Right renal cortex interstitium (tissue), 3 donors: ENCODE measurements at places on chromosomes 16 and 17. TPM values are rescaled to one million over a fixed set of nuclear protein-coding genes. Genes with fewer than 3 reads are reported as not detected.
A peak's percentile ranks its signal among the peaks of the same experiment; 100 is the strongest.

Gene TERB1
- polyA plus RNA-seq: not detected

Gene CD300H
- not detected for polyA plus RNA-seq

Gene CD300LB
- polyA plus RNA-seq: 0.25 TPM

Gene C17orf107
- polyA plus RNA-seq: 1.2 TPM

Gene KRTAP9-2
- polyA plus RNA-seq: not detected

Gene RBFOX1
- polyA plus RNA-seq: 1.7 TPM

Gene RASL10B
- polyA plus RNA-seq: 11.2 TPM

Gene CTRB2
- not detected for polyA plus RNA-seq

Gene MRPS23
- polyA plus RNA-seq: 60.3 TPM

DNA sequence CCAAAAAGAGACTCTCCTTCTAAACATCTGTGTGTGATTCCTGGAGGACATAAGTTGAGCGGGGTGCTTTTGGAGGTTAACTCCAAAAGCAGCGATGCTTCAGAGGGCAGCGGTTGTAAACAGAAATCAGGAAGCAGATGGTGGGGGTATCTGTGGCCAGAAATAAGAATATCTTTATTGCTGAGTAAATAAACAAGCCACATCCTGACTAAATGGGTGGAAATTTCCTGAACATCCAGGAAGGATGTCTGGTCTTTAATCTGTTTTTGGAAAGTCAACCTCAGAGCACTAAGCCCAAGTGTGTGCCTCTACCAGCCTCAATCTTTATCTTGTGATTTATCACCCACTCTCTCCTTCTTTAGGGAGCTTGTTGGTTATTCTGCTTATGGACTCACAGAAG lies 123.3 kb downstream of the CDH13 start:
- no peak for DNase-seq

DNA sequence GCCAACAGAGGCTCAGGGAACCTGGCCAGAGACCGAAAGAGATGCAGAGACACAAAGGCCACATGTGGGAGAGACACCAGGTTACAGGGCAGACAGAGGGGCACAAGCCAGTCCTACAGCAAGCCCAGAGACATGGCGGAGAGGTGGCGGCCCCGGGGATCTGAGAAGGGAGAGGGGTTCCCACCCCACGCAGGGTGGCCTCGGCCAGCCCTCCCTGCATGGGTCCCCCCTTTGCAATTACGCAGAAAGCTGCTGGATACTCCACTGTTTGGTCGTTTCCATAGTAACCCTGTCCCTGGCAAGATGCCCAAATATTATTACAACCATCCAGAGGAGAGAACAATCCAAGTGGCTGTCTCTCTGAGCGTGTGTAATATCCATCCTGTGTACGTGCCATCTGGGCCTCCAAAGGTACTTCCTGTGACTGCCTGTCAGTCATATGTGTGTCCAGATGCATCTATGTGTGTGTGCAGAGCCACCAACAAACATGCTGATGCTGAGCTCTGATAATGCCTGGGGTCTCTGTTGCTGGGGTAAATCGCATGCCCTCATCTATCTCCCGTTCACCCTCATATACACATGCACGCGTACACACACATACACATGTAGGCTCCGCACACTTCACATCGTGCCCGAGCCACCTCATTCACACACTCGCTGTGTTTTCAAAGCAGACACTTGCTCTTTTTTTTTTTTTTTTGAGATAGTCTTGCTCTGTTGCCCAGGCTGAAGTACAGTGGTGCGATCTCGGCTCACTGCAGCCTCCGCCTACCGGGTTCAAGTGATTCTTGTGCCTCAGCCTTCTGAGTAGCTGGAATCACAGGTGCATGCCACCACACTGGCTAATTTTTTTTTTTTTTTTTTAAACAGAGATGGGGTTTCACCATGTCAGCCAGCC lies 5.5 kb downstream of the PCGF2 start:
- no peak for DNase-seq

DNA sequence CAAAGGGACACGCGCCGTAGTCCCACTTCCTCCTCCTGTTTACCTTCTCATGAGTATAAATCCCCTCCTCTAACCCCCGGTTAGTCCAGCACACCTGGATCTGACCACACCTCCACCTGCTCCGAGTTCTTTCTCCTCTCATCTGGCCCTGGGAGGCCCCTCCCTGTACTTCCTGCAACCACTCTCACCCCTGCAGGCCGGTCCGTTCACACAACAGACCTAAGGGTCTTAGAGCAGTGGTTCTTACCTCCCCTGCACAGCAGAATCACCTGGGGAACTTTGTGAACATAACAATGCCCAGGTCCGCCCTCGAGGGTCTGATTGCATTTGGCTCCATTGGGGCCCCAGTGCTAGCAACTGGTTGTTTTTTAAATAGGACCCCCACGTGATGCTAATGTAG lies 24.8 kb downstream of the TMEM114 start:
- DNase-seq: no peak

GRCh38 chr17:76575570-76575969 lies 10.1 kb downstream of the ST6GALNAC2 start:
- no peak for DNase-seq

DNA sequence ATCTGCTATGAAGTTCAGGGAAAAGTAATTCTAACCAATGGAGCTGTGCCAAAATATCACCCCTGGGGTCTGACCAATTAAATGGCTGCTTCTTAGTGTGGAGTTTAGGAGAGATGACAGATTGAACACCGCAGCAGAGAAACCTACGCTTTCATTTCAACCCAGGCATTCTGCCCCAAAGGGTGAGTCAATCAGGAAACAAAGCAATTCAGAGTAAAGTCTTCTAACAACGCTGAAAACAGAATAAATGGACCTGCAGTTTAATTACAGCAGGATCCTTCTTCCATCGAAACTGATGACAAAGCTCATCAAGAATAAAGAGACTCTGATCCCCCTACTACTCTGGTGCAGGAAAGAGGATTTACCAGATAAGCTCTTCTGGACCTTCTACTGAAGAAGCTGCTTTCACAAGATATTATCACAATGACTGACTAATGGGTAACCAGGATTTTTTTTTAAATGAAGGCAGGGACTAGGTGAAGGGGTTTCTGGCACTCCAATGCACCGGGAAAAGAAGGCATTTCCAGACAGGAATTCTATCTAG lies 16.7 kb downstream of the RFFL start:
- DNase-seq: no peak

DNA sequence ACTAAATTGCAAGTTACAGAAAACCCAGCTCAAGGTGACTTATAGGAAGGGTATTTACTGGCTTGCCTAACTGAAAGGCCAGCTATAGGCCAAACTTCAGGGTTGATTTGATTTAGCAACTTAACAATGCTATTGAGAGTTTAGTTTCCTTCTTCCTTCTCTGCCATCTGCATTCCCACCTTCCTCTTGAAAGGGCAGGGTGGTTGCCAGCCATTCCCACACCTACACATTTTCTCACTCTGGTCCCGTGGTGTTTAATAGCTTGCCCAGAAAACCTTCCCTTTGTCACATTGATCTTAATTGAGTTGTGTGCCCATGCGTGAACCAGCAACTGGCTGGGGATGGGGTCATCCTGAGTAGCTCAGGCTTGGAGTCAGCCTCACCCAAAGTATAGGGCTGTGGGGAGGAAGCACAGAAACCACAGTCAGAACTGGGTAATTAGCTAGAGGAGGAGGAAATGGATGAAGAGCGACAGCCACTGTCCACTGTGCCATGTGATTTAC lies 194.7 kb downstream of the SPECC1 start:
- DNase-seq: no peak

- DNase-seq: no peak
Observed at GRCh38 chr16:69509125-69509524, 56.6 kb upstream of the NFAT5 start.

DNA sequence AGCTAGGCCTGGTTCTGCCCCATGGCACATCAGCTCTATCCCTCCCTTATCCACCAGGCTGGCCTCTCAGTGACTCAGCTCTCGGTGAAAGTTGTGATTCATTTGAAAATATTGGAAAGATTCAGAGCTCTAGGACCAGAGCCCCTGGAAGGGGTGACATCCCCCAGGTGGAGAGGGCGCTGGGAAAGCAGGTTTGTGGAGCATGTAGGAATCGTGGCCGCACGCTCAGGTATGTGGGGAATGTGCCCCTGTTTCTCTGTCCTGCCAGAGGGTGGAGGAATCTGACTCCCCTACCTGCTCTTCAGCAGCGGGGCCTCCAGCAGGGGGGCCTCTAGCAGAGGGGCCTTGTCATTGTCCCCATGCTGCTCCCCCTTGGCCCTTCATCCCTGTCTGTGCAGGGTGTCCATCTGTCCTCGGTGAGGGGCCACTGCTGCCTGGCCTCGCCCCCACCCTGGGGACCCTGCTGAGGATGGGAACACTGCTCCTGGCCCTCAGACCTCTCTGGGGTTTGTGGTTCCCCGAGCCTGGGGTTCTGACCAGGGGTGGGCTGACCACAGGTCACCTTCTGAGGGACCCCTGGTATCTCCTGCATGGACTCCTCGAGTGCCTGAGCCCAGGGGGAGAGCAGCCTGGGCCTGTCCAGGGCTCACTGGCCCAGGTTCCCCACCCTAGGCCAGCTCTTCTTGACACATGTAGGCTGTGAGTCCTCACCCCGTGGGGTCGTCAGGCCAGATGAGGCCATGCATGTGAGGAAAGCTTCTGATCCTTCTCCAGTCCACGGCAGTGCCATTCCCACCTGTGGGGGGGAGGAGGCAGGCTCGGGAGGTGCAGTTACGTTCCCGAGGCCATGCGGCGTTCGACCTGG lies 47.5 kb downstream of the NT5M start:
- no peak for DNase-seq

- no peak for DNase-seq
Observed at GRCh38 chr16:75235721-75236193, 15.7 kb downstream of the BCAR1 start.

- no peak for DNase-seq
Observed at GRCh38 chr17:72360386-72360940, 239.6 kb downstream of the SOX9 start.

GRCh38 chr17:13311306-13311705 lies 290.4 kb downstream of the HS3ST3A1 start:
- DNase-seq: no peak

DNA sequence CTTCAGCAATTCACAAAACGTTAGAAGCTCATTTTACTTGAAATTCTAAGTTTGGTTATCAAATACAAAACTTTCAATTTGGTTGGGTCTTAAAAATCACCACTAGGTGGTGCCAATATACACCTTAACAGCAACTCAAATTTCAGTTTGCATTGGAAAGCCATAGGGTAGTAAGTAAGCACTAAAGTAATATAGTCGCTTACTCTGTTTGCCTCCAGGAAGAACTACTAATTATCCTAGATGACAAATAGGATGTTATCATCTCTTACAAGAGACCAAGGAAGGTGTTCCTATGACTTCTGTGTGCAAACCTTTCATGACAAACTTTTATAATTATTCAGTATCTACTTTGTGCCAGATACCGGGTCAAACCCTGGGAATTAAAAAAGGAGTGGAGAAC lies 93.3 kb downstream of the MYO1D start:
- DNase-seq: peak; percentile 33

GRCh38 chr16:19301931-19302330 lies 16.4 kb downstream of the CLEC19A start:
- no peak for DNase-seq

DNA sequence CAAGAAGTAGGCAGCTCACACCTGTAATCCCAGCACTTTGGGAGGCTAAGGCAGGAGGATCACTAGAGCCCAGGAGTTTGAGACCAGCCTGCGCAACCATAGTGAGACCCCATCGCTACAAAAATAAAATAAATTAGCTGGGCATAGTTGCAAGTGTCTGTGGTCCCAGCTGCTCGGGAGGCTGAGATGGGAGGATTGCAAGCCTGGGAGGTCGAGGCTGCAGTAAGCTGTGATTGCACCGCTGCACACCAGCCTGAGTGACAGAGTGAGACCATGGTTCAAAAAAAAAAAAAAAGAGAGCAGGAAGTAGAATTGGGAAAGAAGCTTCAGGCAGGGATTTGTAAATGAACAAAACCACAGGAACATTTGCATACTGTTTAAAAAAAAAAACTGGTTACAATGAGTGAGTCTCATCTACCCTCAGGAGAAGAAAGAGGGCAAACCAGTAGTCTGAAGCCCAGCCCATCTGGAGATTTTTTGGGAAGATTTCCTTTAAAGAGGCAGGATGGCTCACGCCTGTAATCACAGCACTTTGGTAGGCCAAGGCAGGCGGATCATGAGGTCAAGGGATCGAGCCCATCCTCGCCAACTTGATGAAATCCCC lies 7.9 kb downstream of the MPV17L start:
- no peak for DNase-seq
